HCT116 (cell line): ENCODE measurements at places on chromosomes 11 and 22.

DNA sequence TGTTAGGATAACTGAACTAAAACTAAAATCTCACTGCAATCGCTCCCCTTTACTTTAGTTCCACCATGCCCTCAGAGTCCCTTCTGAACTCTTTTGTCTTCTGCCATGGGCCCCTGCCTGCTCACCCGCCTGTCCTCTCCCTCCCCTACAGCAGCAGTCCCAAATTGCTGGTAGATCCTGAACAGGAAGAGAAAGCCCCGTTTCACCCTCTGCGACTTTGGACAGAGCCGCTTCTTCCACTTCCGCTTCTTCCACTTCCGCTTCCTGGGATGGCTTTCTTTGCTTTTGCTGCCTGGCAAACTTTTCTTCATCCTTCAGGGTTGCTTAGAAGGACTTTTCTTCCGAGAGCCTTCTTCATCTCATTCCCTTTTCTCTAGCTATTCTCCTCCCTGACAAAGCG is 35.7 kb upstream of the TLCD5 start:
- DNase-seq = no peak

GRCh38 chr22:48940266-48941032 is 887.2 kb downstream of the BRD1 start:
- no peak for DNase-seq

DNA sequence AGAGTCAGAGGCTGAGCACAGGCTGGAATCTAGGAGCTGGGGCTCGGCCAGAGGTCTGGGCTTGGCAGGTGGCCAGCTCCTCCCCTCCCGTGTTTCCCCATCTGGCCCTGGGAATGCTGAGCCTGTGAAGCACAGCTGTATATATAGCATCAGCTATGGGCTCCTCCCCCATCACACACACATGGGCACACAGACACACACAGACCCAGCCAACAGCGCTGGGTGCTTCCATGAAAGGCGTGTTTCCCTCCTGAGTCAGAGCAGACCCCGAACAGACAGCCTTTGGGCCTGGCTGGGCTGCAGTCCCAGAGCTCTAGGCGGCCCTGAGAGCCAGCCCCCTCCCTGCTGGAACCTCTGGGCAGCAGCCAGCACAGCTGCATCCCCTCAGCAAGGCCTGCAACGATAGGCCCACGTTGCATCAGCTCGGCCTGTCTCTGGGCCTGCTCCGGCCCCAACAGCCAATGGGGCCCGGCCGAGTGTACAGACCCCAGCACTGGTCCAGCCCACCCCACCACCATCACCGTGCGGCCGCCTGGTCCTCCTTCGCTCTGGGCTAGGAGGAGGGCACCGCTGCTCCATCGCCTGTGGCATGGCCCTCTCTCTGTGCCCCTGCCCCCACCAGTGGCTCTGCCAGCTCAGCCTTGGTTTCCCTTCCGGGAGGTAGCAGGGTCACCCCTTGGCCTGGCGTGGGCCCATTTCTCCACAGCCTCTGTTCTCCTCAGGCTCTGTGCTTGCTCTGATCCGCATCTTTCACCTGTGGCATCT is 7.6 kb upstream of the SERPINH1 start:
- DNase-seq = no peak

DNA sequence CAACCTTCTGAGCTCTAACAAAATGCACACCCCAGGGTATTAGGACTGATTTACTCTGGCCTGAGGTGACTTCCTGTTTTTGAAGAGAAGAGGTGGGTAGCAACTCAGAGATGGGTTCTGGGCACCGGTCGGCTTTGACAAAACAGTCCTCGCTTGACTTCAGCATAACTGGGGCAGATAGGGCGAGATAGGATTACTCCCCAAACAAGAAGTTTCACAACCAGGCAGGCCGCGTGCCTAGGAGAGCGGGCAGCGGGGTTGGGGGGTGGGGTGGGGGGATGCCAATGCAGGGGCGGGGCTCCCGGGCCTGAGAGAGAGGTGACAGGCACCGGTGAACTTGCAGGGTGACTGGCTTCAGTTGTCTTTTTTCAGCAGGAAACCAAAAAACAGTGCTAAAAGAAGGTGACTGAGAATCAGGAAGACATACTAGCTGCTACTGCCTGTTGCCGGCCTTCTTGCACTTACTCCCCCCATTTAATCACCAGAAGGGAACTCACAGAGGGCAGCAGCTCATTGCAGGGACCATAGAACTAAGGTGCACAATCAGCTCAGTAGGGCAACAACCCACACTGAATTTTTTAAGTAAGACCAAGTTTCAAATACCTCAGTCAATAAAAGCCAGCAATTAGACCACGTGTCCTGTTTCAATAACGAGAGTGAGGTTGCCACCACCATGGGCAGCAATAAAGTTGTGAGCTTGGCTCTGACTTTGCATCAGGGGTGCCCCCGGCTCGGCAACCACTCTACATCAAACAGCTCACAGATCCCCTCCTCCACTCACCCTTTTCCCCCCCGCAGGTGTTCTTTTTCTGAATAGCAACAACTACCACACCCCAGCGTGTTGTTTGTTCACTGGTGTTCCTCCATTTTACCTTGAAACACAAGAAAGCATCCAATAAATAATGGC is 37.2 kb upstream of the ETS1 start:
- DNase-seq = no peak

DNA sequence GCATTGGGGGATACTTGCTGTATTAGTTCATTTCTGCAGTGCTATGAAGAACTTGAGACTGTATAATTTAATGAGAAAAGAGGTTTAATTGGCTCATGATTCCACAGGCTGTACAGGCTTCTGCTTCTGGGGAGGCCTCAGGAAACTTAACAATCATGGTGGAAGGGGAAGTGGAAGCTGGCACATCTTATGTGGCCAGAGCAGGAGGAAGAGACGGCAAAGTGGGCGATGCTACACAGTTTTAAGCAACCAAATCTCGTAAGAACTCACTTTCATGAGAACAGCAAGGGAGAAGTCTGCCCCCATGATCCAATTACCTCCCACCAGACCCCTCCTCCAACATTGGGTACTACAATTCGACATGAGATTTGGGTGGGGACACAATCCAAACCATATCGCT is 55.1 kb downstream of the TMPRSS5 start:
- DNase-seq = no peak

DNA sequence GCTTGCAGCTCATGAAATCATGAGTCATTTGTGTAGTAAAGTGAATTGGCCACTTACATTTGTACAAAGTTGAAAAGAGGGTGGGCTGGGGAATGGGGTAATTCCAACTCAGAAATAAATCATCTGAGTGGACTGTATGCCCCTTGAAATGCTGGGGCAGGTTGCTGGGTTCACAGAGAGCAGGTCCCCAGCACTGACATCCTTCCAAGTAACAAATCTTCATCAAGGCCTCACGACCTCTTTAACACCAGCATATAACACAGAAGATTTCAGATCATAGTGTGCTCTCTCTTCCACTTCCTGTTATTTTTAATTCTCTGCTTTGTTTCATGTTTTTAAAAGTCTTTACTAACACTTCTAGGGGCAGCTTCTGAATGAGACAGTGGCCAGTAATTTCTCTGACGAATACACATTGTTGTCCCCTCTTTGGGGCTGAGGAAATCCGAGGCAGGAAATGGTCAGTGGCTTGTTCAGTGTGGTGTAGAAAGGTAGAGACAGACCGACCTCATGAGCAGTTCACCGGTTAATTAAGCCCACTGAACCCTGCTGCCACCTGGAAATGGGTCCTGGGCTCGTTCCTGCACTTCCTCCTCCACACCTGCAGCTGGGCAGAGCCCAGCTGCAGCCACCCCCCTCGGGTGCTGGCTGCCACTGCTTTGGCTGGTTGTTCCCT is 127.7 kb downstream of the MAML2 start:
- no peak for DNase-seq

DNA sequence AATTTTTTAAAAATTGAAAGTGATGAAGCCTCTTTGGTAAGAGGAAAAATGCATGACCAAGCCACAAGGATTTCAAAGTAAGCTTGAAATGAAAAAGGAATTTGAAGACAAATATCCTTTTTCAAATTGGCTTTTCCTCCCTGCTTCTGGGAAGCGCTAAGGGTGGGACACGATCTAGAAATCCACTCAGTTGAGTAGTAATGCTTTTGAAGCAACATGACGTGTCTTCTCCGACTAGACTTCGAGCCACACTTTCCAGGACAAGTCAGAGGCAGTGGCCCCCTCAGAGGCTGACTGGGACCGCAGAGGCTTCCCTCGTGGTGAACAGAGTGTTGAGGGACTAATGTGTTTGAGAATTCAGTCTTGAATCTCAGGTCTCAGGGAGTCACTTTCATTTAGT is 39.8 kb downstream of the KREMEN1 start:
- DNase-seq = no peak

DNA sequence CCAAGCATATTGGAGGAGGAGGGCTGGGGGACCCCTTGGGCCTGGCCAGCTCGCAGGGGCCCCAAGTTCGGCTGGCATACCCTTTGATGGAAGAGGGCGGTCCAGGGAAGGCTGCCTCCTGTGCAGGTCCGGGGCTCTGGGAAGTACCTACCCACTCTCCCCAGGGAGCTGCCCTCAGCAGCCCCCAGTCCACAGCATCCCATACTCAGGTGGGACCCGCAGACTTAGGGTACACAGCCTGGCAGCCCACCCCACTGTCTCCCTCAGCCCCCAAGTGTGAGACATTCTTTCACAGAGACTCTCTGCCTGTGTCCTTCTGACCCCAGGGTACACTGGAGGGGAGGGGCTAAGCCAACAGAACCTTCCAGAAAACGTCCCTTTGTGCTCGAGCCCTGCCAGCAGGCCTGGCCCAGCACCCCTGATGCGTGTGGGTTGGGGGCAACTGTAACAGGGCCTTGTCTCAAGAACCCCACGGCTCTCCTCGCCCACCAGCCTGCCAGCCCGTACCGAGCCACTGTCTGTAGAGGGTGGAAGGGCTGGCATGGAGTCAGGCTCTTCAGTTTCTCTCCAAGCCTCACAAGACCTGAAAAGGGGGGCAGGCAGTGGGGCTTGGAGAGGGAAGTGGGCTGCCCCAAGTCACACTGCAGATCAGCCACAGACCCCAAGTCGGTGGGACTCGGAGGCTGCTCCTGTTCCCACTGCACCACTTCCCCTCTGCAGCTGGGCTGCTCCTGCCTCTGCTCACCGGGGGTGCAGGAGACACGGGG is 7.0 kb upstream of the TNFRSF13C start:
- no peak for DNase-seq

GRCh38 chr11:69391192-69392103 is 90.0 kb upstream of the LINC01488 start:
- DNase-seq = no peak

DNA sequence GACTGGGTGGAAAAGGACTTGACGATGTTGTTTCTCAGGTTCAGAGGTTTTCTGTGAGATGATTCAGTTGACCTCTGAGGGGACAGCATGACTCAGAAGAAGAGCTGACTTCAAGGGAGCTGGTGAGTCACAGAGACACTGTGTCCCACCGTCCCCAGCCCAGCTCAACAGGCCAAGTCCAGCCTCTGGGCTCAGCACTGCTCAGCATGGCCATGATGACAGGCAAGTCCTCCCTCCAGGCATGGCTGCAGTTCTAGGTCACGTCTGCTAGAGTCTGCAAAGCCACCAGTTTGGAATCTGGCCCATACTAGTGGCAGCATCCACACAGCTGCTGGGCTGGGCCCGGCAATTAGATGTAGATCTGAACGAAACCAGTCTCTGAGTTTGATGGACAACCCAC is 12.9 kb downstream of the TRIM29 start:
- DNase-seq = peak; percentile 38

- no peak for DNase-seq
These were observed 87.5 kb upstream of the PARVA start for GRCh38 chr11:12289667-12290476.

DNA sequence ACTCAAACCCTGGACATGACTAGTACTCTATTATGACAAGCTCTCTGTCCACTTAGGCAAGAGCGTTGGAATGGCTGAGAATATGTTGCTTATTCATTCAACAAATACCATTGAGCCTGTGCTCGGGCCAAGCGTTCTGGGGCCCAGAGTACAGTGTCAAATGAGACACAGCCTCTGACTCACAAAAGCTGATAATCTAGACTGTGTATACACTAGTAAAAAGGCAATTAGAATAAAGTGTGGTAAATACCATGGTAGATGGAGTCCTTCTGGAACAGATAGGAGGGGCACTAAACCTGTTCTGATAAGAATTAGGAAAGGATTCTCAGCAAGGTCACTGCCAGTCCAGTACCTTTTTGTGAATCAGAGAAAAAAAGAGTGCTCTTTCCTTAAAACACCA is 24.7 kb downstream of the KCNE3 start:
- no peak for DNase-seq

- DNase-seq = no peak
These were observed 15.9 kb downstream of the PRSS23 start for GRCh38 chr11:86816251-86816726.

DNA sequence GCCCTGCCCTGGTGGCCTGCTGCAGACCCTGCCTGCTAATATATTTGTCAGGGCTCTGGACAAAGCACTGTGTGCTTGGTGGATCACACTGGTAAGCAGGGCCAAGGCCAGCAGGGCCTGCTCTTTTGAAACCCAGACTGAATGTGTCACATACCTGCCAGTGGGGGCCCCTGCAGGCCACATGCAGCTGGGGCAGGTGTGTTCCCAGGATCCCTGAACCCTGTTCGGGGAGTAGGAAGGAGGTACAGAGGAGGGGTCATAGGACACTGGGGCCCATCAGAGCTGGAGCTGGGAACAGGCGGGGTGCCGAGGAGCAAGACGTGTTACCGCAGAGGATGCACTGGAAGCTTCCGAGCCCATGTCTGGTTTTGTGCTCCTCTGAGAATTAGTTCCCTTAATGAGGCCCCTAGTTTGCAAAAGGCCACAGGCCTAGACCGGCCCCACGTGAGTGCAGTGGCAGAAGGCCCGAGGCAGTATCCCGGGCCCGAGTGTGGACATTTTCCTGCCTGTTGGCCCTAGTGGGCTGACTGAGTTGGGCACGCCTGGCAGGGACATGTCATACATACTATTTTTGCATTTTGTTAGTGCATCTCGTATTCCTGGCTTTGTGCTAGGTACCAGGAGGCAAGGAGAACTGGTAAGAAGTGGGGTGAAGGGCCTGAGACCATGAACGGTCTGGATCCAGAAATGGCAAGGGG is 11.2 kb upstream of the ACR start:
- no peak for DNase-seq

DNA sequence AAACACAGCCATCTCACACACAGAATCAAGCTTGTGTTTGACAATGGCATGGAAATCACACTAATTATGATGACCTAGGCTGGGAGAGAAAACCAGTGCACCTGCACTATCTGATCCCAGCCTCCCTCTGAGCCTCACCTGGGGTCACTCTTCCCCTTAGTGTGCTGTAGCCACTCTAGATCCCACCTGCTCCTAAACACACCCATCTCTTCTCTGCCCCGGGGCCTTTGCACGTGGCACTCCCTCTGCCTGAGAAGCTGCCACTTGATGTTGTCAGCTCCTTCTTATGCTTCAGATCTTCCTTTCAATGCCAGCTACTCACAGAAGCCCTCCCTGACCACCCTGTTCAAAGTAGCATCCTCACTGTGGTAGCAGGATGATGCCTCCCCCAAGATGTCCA is 42.9 kb upstream of the NFAM1 start:
- DNase-seq = no peak

- no peak for DNase-seq
These were observed 77.9 kb upstream of the POU2AF2 start for GRCh38 chr11:111167666-111168065.
